NCI-H2171 treated with DMSO at 0.1 percent for 48 hours (cell line): ENCODE measurements at places on chromosomes 12 and 14.
A peak's percentile ranks its signal among the peaks of the same experiment; 100 is the strongest.

- DNase-seq, result no peak
Measured at GRCh38 chr14:87231336-87232026, 761.5 kb downstream of the GALC start.

GRCh38 chr14:34020014-34020413 lies 69.1 kb upstream of the EGLN3 start:
- peak; percentile 16 for DNase-seq

DNA sequence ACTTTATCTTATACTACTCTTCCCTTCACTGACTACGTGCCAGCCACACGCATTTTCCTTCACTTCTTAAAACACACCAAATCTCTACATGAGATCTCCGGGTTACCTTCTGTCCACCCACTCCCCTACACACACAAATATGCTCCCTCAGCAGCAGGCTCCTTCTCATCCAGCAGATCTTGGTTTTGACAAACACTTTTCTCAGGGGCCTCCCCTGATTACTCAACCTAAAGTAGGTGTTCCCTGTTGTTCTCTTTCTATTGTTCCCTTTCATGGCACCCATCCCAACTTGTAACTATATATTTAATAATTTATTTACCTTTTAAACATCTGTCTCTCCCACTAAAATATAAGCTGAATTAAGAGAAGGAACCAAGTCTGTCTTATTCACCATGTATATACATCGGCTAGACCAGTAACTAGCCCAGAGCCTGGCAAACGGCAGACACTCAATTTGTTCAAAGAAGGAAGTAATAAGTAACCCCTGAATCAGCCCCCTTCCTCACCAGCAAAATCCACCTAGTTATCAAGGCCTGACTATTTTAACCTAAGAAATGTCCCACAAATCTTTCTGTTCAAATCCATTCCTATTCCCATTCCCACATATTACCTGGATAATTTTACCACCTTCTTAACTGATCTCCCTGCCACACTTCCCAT lies 2.7 kb downstream of the C2CD5 start:
- no peak for DNase-seq

GRCh38 chr12:66697404-66697803 lies 18.5 kb upstream of the GRIP1 start:
- DNase-seq, result no peak

GRCh38 chr12:128637642-128638606 lies 185.8 kb downstream of the SLC15A4 start:
- DNase-seq, result no peak

- DNase-seq, result no peak
Measured at GRCh38 chr14:102665621-102666020, 73.2 kb downstream of the RCOR1 start.

DNA sequence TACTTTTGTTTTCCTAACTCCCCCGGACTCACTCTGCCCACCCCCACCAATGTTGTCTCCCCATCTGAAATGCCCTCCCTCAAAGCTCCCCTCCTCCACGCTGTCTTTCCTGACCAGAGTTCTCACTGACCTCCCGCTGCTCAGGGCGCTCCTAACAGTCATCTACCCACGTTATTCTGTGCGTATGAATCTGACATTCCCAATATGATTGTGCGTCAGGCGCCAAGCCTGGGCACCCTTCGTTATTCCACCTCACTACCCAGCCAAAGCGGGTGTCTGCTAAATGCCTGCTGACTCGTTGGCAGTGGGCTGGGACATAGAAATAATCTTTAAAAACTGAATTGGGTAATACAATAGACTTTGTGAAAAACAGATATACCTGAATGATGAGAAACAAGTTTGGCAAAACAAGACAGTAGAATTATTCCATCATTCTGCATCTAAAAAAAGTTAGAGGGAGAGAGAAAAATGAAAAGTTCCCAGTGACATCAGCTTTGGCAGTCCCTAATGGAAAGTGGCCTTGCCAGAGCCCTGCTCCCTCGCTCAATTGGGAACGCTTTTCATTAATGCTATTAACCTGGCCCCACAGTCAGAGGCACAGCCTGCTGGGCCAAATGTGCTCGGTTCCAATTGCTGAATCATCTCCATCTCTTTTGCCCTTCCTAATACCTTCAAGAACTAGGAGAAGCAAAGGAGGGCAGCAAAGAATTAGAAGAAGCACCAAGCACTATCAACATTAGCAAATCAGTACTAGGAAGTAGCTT lies 74.0 kb upstream of the PLXNC1 start:
- DNase-seq, result no peak

- DNase-seq, result no peak
Measured at GRCh38 chr12:107568718-107569117, 116.9 kb upstream of the PWP1 start.

GRCh38 chr14:103503296-103503695 lies 19.3 kb downstream of the CKB start:
- no peak for DNase-seq

- no peak for DNase-seq
Measured at GRCh38 chr12:85955127-85955526, 81.0 kb downstream of the NTS start.

GRCh38 chr12:1309613-1310012 lies 284.8 kb downstream of the FBXL14 start:
- DNase-seq, result no peak

- DNase-seq, result no peak
Measured at GRCh38 chr14:91387951-91388381, 29.7 kb downstream of the CCDC88C start.

DNA sequence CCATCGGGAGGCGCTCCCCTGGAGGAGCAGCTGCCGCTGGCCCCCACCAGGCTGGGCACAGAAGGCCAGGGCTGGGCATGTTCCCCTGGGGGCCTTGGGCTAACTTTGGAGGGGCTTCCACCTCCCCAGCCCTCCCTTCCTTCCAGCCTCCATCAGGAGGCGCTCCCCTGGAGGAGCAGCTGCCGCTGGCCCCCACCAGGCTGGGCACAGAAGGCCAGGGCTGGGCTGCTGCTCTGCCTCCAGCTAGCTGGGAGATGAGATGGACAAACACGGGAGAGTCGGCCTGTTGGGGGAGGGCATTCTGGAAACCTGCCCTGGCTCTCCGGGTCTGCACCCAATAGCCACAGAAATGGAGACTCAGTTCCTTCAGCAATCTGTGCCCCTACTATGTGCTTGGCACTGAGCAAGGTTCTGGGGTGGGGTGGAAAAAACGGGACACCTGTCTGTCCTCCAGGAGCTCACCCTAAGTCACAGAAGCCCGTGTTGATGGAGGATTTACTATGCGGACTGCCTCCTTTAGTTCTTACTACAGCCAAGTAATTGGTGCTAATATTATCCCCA lies 39.0 kb upstream of the CORO1C start:
- DNase-seq, result no peak

- DNase-seq, result peak; percentile 51
Measured at GRCh38 chr14:102774391-102775153, 2.7 kb upstream of the TRAF3 start.

DNA sequence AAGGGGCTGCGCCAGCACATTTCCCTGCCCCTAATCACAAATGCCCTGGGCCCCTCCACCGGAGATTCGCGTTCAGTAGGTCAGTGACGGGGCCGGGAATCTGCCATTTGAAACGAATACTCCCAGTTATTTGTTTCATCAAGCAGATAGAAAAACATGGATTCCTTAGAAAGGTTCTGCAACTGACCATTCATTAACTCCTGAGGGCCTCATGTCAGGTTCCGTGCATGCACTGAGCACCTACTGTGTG lies 25.6 kb upstream of the UBC start:
- DNase-seq, result no peak

GRCh38 chr12:81089412-81089811 lies 11.5 kb downstream of the ACSS3 start:
- no peak for DNase-seq

- DNase-seq, result no peak
Measured at GRCh38 chr14:61934385-61934784, 172.2 kb downstream of the SNAPC1 start.

GRCh38 chr14:105392131-105393090 lies 5.9 kb upstream of the TEX22 start:
- DNase-seq, result no peak

- no peak for DNase-seq
Measured at GRCh38 chr14:86404989-86405649, 875.2 kb downstream of the FLRT2 start.

DNA sequence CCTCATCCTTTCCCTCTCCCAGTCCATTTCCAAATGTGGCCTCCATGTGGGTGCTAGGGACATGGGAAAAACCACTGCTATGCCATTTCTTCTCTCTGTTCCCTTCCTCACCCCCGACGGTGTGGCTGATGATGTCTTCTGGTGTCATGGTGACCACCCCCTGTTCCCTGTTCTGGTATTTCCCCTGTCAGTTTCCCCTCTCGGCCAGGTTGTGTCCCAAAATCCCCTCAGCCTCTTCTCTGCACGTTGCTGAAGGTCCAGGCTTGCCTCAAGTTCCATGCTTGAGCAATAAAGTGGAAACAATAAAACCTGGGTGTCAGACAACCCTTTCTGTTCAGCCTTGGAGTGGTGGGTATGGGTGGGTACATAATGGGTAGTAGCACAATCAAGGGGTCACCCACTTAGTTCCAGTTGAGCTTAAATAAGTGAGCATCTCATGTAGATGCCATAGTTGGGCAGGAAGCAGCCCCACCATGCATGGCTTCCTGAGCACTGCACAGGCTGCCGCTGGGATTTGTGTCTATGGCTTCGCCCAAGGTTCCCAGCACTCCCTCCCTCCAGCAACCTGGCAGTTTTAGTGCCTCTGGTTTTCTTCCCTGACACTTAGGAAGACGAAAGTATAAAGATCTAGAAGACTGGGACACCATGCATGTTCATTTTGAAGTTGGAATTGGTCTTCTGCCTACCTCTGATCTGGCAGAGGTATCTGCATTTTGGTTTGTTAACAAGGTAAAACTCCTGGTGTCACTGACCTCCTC lies 8.7 kb upstream of the ITFG2 start:
- no peak for DNase-seq

GRCh38 chr14:105180592-105181548 lies at the start of gene NUDT14:
Gene NUDT14, minus strand, starts transcription at chr14:105181312. Its CDS starts 103 bp downstream, at chr14:105181209.
- DNase-seq, result peak; percentile 74
